Stimulated activated CD4-positive, alpha-beta T cell treated with anti-CD3 and anti-CD28 coated beads, Interleukin-4, amount 100 ng/mL, for 48 hours (primary cell): ENCODE measurements at places on chromosomes 2 and 18.

DNA sequence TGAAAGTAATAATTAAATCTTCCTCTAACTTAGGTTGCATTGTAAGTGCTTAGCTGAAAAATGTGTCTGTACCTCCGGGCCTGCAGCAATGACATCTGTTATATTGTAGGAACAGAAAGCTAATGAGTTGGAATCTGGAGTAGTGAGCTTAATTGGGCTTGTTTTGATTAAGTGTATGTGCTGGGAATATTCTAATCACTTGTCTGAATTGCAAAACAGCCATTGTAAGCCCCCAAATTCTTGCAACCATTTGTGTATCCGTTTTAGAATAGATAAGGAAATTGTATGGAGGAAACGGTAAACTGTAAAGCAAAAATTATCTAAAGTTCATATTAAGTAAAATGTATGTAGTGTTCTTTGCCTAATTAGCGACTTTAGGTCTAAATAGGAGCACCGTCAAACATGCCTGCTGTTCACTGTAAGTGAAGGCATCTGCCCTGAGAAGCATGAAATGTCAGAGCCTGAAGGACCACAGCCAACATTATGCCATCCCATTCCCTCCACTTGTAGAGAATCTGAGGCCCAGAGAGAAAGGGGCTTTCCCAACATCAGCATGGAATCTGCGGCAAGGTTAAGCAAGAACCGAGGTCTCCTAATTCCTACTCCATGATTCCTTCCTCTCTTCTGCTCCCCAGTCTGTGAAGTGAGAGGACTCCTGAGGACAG, 466.4 kb downstream of the TDRD15 start:
- DNase-seq: no peak

- no peak for DNase-seq
Measured at GRCh38 chr2:26564121-26564644, 77.0 kb downstream of the CIB4 start.

DNA sequence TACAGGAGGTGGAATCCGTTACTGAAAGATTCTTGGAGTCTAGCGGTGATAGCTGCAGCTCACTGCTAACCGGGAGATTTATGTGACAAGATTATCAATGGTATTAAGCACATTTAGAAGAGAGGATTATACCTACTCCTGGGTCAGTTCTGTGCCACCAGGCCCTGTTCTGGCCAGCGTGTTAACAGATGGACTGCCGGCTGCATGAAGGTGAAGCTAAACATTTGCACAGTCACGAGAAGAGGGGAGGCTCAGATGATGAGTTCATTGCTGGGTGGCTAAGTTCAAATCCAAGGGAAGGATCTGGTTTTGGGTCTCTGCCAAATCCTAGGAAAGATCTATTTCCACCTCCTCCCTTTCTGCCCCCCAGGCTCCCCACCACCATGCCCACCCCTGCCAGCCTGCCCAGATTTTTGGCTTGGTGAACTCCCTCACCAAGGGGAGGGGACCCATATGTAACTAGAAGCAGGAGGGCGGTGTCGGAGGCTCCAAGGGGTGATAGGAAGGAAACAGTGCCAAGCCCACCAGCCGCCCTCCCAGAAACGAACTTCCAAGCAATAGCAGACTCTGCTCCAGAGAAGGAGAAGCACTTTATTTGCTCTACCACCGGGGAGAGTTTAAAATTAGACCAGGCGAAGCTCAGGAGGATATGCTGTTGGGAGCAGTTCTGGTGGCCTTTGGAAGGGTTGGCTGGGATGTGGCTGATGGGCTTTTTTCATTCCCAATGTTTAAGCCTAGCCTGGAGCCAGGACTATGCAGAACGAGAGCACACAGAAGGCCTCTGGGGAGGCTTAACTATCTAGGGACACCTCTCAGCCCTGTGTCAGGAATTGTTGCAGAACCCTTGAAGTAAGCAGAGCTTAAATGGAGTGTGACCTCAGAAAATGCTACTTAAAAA, 200.5 kb downstream of the KLHL29 start:
- no peak for DNase-seq

- DNase-seq: no peak
Measured at GRCh38 chr18:79465392-79465991, 69.8 kb downstream of the NFATC1 start.

DNA sequence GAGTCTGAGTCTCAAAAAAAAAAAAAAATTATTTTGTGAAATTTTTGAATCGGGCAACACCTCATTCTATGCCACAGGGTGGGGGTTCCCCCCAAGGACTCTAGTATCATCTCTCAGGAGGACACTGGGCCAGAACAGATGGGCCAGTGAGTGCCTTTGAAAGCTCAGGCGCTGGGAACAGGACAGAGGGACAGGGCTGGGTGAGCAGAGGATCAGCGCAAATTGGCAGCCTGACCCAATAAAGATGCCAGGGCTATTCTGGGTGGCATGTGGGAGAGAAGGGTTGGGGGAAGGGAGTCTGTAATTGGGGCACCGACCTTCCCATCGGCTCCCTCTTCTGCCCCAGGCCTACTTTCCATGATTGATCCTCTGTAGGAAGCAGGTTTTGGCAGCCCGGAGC, 44.0 kb downstream of the KIF3C start:
- no peak for DNase-seq

DNA sequence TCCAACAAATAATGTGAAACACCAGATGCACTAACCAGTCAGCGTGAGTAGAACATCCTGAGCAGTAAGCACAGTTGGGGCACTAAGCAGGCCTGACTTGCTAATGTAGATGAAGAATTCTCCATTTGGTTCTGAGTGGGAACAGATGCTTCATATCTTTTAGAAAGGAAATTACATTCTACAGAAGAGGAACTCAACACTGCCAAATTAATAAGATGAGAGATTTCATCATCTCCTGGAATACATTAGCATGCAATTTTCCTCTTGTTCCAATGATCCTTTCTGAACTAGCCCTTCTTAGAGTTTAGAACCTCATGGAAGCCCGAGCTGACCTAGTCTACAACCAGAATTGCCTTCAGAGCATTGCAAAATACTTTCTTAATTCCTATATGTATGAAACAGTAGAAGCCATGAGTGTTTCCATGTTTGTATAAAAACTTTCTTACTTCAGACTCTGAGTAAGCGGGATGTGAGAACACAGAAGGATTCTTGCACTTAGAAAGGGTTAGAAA, 34.8 kb downstream of the COL5A2 start:
- no peak for DNase-seq

DNA sequence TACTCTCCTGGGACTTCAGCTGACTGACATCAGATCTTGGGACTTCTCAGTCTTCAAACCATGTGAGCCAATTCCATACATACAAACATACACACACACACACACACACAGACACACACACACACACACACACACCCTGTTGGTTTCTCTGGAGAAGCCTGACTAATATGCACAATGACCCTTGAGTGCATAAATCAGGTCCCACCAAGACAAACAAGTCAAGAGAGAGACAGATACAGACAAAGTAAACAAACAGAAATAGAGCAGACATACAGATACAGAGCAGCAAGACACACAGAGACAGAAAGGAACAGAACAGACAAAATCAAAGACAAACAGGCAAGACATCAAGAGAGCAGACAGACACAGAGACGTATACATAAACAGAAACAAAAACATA, 43.8 kb upstream of the DDX18 start:
- no peak for DNase-seq
